ENCODE measurements at places on chromosomes 4 and X.
A peak's percentile ranks its signal among the peaks of the same experiment; 100 is the strongest.

DNA sequence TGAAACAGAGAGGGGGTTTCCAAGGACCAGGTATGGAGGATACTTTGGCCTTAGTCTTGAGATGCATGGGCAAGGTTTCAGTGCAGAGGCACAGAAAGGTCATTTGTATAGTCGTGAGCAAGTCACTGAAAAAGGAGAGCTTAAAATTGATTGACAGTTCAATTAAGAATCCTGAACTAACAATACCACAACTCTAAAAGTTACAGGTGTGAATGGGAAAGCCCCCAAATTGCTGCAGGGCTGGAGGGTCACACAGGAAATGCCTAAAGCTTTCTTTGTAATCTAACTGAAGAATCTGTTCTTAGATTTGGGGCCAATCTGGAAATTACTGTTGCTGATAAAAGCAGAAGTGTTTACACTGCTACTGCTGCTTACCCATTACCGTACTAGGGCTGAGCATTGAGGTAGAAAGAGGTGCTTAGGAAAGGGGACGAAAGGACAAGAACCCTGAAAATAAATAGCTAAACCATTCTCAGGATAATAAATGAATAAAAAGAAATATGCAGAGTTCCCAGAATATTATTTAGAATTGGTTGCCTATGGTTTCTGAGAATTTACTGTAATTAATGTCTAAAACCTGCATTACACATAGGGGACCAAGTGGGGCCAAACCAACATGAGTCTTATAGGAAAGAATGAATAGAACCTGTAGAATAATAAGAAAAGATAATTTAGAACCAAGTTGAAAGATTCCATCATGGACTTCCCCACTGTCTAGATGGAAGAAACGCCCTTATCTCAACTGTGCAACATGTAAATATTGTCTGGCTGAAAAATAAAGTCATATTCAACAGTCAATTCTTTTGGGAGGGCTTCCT, 91.9 kb upstream of the PPP1R2C start:
- no peak for DNase-seq

- peak; percentile 93 for DNase-seq
These were observed 2.9 kb upstream of the FAT1 start for GRCh38 chr4:186726426-186727168.

DNA sequence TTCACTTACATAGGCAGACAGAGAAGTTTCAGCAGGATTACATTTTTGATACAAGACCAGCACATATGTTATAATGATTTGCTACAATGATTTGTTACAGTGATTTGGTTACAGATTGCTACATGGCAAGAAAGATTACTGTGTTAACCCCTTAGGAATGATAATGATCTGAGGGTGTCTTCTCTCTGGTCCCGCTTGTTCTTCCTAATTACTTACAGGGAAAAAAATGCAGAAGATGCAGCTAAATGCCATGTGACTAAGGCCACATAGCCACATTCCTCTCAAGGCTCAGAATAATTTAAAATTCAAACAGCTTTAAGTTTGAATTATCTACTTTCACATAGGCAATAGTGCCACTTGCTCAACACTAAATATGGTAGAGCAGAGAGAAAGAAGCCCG, 9.7 kb upstream of the LAP3 start:
- no peak for DNase-seq

- no peak for DNase-seq
These were observed 88.0 kb downstream of the NR3C2 start for GRCh38 chr4:148354186-148354585.

GRCh38 chr4:184347251-184348239, 126.8 kb downstream of the IRF2 start:
- peak; percentile 59 for DNase-seq

- DNase-seq: peak; percentile 16
These were observed 34.1 kb upstream of the SPON2 start for GRCh38 chr4:1206299-1207156.

- DNase-seq: no peak
These were observed 44.1 kb downstream of the TEC start for GRCh38 chr4:48225368-48226141.

DNA sequence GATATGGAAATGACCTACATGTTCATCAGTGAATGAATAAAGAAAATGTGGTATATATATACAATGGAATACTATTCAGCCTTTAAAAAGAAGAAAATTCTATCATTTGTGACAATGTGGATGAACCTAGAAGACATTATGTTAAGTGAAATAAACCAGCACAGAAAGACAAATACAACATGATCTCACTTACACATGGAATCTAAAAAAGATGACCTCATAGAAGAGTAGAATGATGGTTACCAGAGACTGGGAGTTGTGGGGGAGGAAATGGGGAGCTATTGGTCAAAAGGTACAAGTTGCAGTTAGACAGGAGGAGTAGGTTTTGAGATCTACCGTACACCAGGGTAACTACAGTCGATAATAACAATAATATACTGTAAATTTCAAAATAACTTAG, 51.5 kb downstream of the WNK3 start:
- no peak for DNase-seq

GRCh38 chrX:57573754-57574153, 18.1 kb upstream of the ZXDB start:
- DNase-seq: no peak

- no peak for DNase-seq
These were observed 110.5 kb upstream of the PAK3 start for GRCh38 chrX:110985470-110985869.

- DNase-seq: no peak
These were observed 287.7 kb upstream of the PCDH18 start for GRCh38 chr4:137819964-137820383.

GRCh38 chrX:147739196-147739595, 172.5 kb upstream of the FMR1 start:
- no peak for DNase-seq

DNA sequence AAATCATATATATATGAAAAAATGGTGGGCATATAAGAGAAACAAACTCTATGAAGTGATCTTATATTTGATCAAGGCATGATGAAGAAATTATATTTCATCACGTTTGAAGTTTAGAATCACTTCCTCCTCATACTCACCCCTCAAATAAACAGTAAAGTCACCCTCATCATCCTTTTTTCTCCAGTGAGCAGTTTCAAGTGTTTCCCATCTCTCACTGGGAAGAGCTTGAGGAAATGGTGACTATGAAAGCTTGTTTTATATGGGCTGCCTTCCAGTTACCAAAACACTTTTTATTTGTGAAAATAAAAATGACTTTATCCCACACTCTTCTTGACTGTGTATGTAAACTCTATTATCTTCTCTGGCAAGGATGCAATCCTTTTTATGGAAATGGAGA, 16.8 kb downstream of the PDLIM3 start:
- DNase-seq: no peak

GRCh38 chrX:24027985-24028384, 999 bp upstream of the KLHL15 start:
- no peak for DNase-seq

Data from right hindlimb (tissue), 1 donor.